CD4-positive, alpha-beta T cell (primary cell): ENCODE measurements at places on chromosomes 5 and 9.
A peak's percentile ranks its signal among the peaks of the same experiment; 100 is the strongest.

GRCh38 chr9:116318468-116319374, 165.1 kb downstream of the PAPPA start:
- H3K4me1 ChIP-seq: no peaks in the 10 kb centered on the region
- H3K27me3 ChIP-seq: no peaks in the 10 kb centered on the region
- no peaks in the 10 kb centered on the region for H3K36me3 ChIP-seq
- no peak for DNase-seq

DNA sequence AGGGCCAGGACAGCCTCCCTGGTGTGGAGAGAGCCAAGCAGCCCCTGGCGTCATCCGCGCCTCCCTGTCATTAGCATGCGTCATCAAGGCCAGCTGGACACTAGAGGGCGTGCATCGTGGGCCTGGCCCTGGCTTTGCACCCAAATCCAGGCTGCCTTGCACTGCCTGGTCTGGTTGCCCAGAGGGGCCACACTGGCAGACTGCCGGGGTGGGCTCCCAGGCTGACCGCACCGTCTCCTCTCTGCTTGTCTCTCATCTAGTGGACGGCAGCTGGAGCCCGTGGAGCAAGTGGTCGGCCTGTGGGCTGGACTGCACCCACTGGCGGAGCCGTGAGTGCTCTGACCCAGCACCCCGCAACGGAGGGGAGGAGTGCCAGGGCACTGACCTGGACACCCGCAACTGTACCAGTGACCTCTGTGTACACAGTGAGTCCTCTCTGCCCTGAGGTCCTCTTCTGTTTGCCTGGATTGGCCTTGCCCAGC, 29.0 kb downstream of the HK3 start:
- no peak overlapping the region for H3K4me3 ChIP-seq
- peaks cover 14% of the 10 kb centered on the region for H3K4me1 ChIP-seq
- peaks cover 30% of the 10 kb centered on the region for H3K27me3 ChIP-seq
- DNase-seq: no peak

- no peaks in the 10 kb centered on the region for H3K27me3 ChIP-seq
- H3K27ac ChIP-seq: no peak overlapping the region
- no peak overlapping the region for H3K4me3 ChIP-seq
- H3K4me1 ChIP-seq: peaks cover 2% of the 10 kb centered on the region
Measured at GRCh38 chr9:92895812-92896436, 18.1 kb upstream of the ZNF484 start.

GRCh38 chr9:87713278-87713987, 12.5 kb upstream of the CTSL start:
- DNase-seq: peak; percentile 72
- no peaks in the 10 kb centered on the region for H3K27me3 ChIP-seq
- H3K36me3 ChIP-seq: no peaks in the 10 kb centered on the region
- no peak overlapping the region for H3K4me3 ChIP-seq

GRCh38 chr9:132518626-132519025, 63.8 kb upstream of the BARHL1 start:
- no peak for DNase-seq
- no peak overlapping the region for H3K27ac ChIP-seq
- no peaks in the 10 kb centered on the region for H3K4me1 ChIP-seq
- no peaks in the 10 kb centered on the region for H3K36me3 ChIP-seq
- H3K27me3 ChIP-seq: peaks cover 2% of the 10 kb centered on the region

DNA sequence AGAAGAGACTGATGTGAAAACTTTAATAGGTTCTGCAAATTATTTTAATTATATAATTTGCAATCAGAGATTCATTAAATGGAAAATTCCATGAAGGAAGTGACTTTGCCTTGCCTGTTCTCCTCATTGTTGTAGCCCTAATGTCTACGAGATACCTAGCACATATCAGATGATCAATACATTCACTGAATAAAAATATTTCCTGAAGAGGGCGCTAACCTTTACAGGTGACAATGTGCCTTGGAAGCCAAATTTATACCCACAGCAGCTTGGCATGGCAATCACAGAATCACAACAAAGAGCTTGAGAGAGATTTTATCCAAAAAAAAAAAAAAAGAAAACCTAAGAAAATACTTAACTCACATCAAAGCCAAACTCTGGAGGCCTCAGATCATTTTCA, 17.4 kb downstream of the HAUS6 start:
- no peak for DNase-seq
- H3K27me3 ChIP-seq: no peaks in the 10 kb centered on the region
- no peak overlapping the region for H3K27ac ChIP-seq
- peaks cover 71% of the 10 kb centered on the region for H3K36me3 ChIP-seq
- no peaks in the 10 kb centered on the region for H3K4me1 ChIP-seq

- no peak overlapping the region for H3K27ac ChIP-seq
- no peak overlapping the region for H3K4me3 ChIP-seq
- H3K4me1 ChIP-seq: no peaks in the 10 kb centered on the region
- no peaks in the 10 kb centered on the region for H3K36me3 ChIP-seq
- no peaks in the 10 kb centered on the region for H3K27me3 ChIP-seq
Measured at GRCh38 chr9:23532282-23532681, 293.8 kb downstream of the ELAVL2 start.

DNA sequence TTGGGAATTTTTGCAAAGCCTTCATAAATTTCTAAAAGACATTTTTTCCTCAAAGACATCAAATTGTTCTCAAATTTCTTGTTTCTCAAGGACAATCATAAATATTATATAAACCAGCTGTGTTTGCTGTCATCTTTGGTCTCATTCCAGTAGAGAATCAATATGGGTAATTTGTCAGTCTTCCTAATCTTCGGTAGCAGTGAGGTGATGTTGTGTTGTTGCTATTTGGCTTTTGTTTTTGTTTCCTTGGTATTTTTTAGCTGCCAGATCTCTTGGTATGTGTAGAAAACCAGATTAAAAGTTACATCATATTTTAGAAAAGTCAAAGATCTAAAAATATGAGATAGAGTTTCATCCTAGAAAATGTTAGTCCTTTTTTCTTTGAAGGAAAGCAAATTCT, 87.5 kb downstream of the CAMK4 start:
- no peaks in the 10 kb centered on the region for H3K36me3 ChIP-seq
- peaks cover 8% of the 10 kb centered on the region for H3K4me1 ChIP-seq
- no peaks in the 10 kb centered on the region for H3K27me3 ChIP-seq
- no peak for DNase-seq

- no peak overlapping the region for H3K27ac ChIP-seq
- no peaks in the 10 kb centered on the region for H3K27me3 ChIP-seq
- no peaks in the 10 kb centered on the region for H3K4me1 ChIP-seq
Measured at GRCh38 chr9:74666625-74667316, 169.6 kb downstream of the RORB start.

- no peaks in the 10 kb centered on the region for H3K4me1 ChIP-seq
- H3K27me3 ChIP-seq: no peaks in the 10 kb centered on the region
- no peak for DNase-seq
- H3K36me3 ChIP-seq: peaks cover 50% of the 10 kb centered on the region
- H3K27ac ChIP-seq: no peak overlapping the region
Measured at GRCh38 chr9:93541581-93542349, 34.6 kb upstream of the PHF2 start.

DNA sequence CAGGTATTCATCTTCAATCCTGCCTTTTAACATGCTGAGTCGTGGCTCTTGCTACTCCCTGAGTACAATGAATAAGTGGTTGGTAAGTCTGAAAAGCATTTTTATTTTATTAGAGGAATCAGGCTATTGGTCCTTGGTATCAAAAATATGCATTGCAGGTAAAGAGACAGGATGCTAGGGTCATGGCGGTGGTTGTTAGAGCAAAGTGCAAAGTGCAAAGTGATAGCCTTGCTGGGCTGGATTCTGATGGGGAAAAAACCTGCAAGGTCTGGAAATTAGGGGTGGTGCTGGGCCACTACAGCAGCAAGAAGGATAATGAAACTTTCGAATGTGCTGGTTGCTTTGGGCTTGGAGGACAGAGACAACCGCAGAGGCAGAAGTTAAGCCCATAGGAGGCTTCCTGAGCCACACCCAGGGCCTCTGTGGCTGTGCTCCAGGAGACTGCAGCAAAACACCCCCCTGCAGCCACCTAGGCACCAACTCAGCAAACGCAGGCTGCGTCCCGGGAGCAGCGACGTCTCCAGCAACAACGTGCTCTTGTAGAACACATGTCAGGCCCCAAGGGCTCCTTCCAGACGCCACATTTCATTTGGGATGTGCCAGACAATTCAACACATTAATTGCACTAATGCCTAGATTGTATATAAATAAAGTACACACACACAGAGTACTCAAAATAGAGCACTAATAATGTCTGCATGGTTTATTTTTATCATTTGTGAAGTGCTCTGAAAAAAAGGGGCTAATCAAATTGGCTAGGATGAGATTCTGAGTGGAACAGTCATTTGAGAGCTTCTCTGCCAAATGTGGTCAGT, 149.8 kb upstream of the RAPGEF1 start:
- no peak for DNase-seq
- H3K27ac ChIP-seq: no peak overlapping the region
- no peaks in the 10 kb centered on the region for H3K27me3 ChIP-seq
- no peaks in the 10 kb centered on the region for H3K4me1 ChIP-seq
- no peak overlapping the region for H3K4me3 ChIP-seq

DNA sequence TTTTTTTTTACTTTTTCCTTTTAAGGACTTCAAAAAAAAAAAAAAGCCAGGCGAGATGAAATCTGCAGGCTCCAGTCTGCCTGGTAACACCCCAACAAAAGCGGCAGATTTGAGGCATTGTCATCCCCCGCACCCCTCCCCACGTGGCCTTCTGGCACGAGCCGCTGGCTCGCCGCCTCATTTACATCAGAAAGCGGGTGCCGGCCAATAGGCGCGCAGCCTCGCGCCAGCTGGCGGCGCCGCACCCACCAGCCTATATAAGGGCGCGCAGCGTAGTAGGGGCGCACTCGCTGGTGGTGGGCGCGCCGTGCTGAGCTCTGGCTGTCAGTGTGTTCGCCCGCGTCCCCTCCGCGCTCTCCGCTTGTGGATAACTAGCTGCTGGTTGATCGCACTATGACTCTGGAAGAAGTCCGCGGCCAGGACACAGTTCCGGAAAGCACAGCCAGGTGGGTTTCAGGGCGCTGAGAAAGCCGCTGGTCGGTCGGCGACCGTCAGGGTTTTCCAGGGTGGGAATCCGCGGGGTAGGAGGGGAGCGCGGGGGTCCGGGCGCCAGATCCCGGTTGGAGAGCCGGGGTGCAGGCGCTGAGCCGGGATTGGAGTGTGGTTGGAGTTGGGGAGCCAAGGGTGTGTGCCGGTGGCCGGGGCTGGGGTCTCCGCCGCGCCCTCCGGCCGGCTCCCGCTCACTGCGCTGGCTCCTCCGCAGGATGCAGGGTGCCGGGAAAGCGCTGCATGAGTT, at the start of gene GADD45G:
GADD45G (plus strand) TSS at position 284 of the 736 bp plus-strand sequence; CDS start at position 394, 110 bp downstream.
- peak within 1 kb of the TSS; percentile 71 for H3K4me3 ChIP-seq
- no peaks in the 10 kb centered on the region for H3K36me3 ChIP-seq
- DNase-seq: peak; percentile 90
- peak within 1 kb of the TSS; percentile 29 for H3K27ac ChIP-seq

DNA sequence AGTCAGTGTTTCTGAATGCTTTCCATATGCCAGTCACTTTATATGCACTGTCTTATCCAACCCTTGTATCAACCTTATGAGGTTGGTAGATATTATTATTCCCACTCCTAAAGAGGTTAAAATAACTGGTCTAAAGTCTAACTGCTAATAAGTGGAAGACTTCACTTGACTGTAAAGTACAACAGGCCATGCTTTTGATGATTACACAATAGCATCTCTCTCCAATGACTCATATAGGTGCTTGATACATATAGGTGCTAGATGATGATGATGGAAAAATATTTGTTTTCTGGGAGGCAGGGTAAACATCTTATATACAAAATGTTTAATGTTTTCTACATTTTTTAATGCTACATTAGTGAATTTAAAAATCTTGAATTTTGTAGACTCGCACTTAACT, 75.9 kb upstream of the NR3C1 start:
- no peak for DNase-seq
- H3K36me3 ChIP-seq: no peaks in the 10 kb centered on the region
- no peaks in the 10 kb centered on the region for H3K27me3 ChIP-seq
- no peak overlapping the region for H3K27ac ChIP-seq
- no peak overlapping the region for H3K4me3 ChIP-seq
- no peaks in the 10 kb centered on the region for H3K4me1 ChIP-seq

- no peak overlapping the region for H3K4me3 ChIP-seq
- DNase-seq: no peak
- H3K27ac ChIP-seq: no peak overlapping the region
- H3K36me3 ChIP-seq: no peaks in the 10 kb centered on the region
Measured at GRCh38 chr9:16485575-16486321, 384.7 kb downstream of the BNC2 start.
